ENCODE measurements at places on chromosomes 7 and 10.

DNA sequence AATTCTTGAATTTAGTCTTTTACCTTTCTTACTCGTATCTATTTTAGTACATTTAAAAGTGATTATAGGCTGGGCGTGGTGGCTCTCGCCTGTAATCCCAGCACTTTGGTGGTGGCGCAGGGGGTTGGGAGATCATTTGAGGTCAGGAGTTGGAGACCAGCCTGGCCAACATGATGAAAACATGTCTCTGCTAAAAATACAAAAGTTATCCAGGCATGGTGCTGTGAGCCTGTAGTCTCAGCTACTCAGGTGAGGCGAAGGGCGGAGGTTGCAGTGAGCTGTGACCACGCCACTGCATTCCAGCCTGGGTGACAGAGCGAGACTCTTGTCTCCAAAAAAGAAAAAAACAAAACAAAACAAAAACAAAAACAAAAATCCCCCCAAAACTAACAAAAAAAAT lies 12.2 kb downstream of the PRKCQ start:
- DNase-seq = no peak

GRCh38 chr10:78838141-78838657 lies 230.6 kb upstream of the ZMIZ1 start:
- no peak for DNase-seq

GRCh38 chr10:84375011-84375410 lies 46.6 kb downstream of the CCSER2 start:
- DNase-seq = peak; percentile 48

DNA sequence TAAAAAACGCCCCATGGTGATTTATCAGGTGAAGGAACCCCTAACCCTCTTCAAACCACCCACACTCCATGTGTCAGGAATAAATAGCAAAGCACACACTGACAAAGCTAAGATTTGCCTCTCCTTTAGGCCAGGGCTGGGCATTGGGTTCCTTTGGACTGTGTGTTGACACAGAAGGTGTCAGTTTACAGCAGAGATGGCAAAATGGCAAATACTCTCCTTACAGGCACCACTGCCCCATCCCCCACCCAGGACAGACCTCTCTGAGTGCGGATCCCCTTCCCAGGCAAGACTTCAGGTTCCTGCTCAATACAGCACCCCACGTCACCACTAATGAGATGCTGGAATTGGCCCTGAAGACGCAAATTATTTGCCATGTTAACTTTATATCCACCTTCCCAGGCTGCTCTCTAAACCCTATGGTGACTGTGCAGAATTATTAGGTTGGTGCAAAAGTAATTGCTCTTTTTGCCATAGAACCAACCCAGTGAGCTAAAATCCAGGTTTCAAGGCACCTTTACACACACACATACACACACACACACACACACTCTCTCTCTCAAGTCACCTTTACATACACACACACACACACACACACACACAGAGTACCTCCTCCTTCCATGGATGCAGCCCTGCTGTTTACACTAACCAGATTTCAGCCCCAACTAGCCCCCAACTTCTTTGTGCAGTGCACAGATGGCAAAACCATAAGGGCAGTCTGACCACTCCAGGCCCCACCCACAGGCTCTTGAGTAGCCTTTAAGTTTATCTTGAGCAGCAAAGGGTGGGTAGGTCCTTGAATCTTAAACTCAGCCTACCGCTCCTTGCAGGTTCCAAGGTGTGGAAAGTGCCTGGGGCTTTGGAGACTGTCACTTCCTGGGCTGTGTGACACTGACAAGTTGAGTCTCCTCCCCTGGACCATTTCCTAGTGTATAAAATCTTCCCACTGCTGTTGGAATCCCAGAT lies 4.0 kb upstream of the ZCCHC24 start:
- no peak for DNase-seq

- no peak for DNase-seq
Measured at GRCh38 chr7:31695859-31696614, 9.0 kb downstream of the PPP1R17 start.

- no peak for DNase-seq
Measured at GRCh38 chr10:99784016-99784726, 1.7 kb downstream of the ABCC2 start.

- no peak for DNase-seq
Measured at GRCh38 chr7:77393261-77393660, 22.9 kb downstream of the GSAP start.

DNA sequence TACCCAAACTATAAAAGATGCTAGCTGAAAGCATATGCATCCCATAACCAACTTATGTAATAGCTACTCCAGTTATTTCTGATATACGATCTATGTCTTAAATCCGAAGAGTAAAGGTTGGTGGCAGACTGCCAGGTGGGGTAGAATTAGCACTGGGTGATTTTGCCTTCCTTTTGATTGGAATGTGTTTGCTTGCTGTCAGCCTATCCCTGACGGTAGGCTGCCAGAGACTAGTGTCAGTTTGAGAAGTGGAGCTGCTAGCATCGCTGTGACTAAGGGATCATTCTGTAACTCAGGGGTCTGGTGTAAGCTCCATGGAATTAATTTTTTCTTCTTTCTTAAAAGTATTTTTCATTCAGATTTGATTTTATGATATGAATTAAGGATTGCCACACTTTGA lies 9.5 kb upstream of the SEM1 start:
- DNase-seq = no peak

GRCh38 chr7:136086712-136087111 lies 109.6 kb upstream of the MTPN start:
- no peak for DNase-seq

DNA sequence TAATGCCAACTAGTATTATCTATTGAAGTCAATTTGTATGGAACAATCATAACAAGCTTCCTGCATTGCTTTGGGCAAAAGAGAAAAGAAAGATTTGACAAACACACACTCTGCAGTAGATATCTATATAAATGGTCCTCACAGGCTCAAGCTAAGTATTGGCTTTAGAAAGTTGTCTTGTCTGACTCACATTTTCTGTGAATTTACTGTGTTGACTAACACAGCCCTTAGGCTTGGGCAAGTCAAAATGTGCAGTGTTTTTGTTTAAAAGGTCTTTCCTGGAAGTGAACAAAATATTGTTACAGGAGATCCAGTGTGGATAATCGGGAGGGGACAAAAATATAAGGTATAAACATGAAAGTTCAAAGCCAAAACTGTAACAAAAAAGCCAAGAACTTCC lies 194.4 kb downstream of the RELN start:
- DNase-seq = no peak

DNA sequence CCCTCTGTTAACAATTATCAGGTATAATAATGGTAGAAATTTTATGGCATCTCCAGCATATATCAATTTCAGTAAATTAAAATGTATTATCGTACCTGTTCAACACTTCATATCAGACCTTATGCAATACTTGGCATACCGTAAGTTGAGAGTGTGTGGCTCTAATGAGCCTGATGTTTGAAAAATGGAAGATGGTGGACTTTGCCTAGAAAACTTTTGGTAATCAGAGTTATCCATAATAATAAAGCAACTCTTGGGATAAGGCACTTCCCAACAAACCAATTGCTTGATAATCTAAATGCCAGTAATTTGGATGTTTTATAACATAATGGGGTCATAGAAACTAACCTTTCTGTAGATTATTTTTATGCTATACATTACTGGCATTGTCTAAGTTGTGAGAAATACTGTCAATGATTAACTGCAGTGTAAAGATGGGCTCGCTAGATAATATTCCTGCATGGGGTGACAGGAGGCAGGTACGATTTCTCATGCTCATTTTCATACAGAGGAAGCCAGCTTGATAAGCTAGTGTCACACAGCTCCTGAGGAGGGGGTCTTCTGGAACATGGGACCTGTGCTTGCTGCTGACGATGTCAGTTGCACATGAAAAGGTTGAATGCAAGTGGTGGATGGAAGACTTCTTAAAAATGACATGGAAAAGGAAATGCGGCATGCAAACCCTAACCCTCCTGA lies 27.8 kb upstream of the DMBT1 start:
- DNase-seq = no peak

- no peak for DNase-seq
Measured at GRCh38 chr7:158779061-158780000, 50.0 kb downstream of the ESYT2 start.

- no peak for DNase-seq
Measured at GRCh38 chr7:135859538-135859937, 110.9 kb upstream of the FAM180A start.

DNA sequence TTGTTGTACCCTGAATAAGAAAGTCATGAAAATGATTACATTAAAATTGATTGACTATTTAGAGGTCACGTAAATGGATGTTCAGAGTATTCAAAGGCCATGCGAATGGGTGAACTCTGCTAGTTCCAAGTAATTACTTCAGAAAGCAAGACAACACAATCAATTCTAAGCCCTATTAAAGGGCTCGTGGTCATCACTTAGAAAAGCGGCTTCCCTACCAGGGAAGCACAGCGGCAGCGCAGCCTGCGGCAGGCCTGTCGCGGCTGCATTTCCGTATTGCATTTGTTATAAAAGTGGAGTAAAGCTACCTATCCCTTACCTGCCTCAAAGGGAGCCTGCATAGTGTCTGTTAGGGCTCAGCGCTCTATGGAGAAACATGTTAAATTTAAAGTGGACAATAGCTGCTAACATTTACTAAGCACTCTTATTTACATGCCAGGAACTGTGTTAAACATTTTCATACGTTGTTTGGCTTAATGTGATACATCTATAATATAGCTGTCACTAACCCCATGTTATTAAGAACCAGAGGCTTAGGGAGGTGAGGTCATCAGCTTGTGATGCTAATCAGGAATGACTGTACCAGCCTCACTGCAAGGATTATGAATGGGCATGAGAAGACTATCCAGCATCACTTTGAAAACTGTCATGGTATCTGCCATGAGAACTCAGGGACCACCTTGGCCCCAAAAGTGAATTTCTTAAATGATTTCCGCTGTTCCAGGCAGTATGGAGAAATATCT lies 187.5 kb downstream of the CELF2 start:
- DNase-seq = no peak

DNA sequence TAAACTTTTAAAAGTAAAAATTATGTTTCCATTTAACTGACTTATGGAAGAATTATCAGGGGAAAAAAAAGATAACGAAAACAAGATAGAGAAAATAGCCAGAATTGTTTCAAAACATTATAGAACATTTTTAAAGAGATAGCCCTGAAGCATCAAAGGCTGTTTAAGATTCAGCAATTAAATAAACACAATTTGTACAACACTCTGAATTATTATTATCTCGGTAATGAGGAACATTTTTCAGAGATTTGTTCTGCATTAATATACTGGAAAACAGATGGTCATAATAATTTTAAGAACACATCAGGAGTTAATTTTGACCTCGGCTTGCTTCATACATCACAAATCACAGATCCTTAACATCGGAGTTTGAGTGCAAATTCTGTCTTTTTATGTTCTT lies 643.8 kb downstream of the SORCS1 start:
- DNase-seq = no peak

- DNase-seq = no peak
Measured at GRCh38 chr10:104339469-104340110, 1.3 kb upstream of the ITPRIP start.

GRCh38 chr10:86630079-86630478 lies 24.3 kb upstream of the OPN4 start:
- DNase-seq = no peak

DNA sequence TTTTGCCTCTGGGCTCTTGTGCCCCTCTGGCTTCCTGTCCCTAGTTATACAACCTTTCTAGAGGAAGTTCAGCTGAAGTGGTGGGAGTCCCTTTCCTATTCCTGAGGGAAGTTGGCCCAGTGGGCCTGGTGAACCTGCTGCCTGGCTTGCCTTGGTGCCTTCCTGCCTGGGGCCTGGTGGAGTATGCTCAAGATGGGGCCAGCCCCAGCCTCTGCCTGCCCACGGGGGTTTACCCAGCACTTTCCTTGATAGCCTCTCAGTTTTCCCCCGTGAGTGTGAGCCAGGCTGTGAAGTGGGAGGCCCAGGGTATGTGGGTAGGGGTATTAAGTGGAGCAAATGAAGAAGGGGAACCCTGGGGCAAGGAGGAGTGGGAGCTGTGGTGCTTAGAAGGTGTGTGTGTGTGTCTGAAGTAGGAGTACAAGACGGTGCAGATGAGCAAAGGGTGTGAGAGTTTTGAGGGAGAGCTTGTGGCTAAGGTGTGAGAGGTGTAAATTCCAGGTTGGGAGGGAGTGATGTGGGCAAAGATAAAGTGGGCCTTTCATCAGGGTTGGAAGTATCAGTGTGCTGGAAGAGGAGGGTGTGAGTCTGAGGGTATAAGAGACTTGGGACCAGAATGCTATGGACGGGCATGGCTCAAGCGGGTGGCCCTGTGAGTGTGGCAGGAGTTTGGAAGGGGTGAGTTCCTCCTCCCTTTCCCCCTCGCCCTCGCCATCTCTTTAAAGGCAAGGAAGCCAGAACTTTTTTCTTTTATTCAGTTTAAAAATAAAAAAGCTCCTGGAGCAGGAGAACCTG lies 10.9 kb upstream of the PAX2 start:
- DNase-seq = no peak

DNA sequence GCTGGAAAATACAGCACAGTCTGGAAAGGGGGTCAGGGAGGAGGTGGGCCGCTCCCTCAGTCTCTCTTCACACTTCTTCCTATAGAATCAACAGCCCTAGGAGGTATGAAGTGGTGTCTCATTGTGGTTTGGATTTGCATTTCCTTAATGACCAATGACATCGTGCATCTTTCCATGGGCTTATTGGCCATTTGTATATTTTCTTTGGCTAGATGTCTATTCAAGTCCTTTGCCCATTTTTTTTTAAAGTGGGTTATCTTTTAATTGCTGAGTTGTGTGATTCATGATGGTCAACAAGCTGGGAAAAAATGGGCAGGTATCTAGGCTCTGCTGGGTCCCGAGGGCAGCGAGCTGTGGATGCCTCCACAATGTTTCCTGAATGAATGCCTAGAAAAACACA lies 29.1 kb downstream of the TMEM130 start:
- DNase-seq = no peak

GRCh38 chr10:112271982-112272381 lies 11.2 kb upstream of the TECTB start:
- no peak for DNase-seq

DNA sequence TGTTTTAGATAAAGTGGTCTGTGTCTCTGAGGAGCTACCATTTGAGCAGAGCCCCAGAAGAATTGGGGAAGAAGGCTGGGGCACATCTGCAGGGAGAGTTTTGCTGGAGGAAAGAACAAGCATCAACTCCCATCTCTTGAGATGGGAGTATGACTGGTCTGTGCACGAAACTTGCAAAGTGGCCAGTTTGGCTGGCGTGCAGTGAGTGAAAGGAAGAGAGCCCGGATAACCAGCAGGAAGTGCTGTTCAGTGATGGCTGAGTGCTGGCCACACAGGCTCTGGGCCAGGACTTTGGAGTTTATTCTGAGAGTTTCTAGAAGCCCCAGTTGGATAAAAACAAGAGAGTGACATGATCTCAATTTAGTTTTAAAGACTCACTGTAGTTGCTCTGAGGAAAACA lies 34.4 kb upstream of the SVIL start:
- DNase-seq = no peak

DNA sequence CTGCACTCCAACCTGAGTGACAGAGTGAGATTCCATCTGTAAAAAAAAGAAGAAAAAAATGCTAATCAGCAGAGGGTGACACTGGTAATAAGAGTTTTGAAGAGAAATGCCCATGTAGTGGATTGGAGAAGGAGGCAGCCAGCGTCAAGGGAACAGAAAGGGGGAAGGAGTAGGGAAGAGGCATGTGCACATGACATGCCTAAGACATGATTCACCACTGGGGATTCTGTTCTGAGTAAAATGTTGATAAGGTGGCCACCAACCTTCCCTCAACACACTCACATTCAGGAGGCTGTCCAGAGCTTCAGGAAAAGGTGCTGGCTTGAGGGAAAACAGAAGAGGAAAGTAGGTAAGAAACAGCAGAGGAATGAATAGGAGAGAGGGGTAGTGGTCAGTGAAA lies 39.9 kb downstream of the AKR1D1 start:
- no peak for DNase-seq

GRCh38 chr10:101000915-101001658 lies 1.5 kb downstream of the LZTS2 start:
- no peak for DNase-seq

Measured in hematopoietic multipotent progenitor cell treated with erythropoietin and hydrocortisone succinate and interleukin-3 and kit ligand, for 15 days (in vitro differentiated cells).